ENCODE measurements at places on chromosomes 16 and 17. TPM values are rescaled to one million over a fixed set of nuclear protein-coding genes. Genes with fewer than 3 reads are reported as not detected.

DNA sequence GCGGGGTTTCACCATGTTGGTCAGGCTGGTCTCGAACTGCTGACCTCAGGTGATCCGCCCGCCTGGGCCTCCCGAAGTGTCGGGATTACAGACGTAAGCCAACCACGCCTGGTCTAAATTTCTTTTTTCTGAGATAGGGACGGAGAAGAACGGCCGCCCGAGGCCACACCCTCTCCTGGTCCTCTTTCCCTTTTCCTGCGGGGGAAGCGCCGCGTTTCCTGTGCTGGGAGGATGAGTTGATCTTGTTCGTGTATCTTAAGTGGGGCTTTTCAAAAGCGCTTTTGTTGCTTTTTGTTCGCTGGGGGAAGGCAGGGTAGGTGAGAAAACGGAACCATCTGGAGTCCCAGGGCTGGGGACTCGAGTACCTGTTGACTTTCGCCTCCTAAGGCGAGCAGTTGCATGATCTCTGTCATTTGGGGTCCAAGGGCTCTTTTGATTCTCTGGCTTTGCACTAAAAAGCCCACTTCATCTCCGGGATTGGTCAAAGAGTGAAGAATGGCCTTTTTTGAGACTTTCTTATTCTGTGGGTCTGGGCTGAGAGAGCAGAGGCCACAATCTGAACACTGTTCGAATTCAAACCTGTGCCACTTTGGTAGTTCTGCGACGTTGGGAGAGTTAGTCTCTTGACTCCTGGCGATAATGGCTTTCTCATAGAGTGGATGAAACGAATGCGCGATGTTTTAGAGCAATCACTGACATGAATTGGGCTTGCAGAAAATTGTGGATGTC lies 1.3 kb downstream of the FUS start:
- no peak for DNase-seq

Gene FZD2
- 13.9 TPM for polyA plus RNA-seq

GRCh38 chr16:17839907-17840306 lies 369.1 kb upstream of the XYLT1 start:
- DNase-seq = no peak

DNA sequence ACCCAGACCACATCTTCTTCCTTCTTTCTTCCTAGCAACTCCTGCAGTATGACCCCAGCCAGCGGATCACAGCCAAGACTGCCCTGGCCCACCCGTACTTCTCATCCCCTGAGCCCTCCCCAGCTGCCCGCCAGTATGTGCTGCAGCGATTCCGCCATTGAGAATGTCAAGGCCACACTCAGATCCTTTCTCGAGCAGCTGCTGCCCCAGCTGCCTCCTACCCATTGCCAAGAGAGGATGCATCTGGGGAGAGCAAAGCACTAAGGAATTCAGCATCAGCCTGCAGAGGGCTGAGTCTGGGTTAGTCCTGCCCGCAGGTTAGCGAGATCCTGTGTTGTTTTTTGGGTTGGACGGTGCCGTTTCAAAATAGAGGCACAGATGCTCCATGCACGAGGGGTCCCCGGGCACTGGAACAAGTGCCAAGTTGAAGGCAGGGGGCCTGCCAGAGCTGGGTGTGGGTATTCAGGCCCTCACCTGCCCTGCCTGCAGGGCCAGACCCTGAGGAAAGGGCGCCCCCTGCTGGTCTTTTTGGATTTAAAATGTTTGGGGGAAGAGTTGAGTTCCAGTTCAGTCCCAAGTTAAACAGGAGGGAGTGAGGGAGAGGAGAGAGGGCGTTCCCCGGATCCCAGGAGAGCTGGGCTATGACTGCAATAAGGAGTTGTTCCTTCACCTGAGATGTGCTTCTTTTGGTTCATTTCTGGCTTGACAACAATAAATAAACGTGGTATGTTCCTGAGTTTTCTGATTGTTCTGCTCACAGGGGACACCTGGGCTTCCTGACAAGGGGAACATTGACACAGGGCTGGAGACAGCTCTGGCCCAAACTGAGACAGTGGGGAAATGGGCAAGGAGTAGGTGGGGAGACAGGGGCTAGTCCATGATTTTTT lies 4.9 kb downstream of the CDK3 start:
- peak; percentile 73 for DNase-seq

GRCh38 chr17:66671156-66671555 lies 163.8 kb upstream of the CACNG5 start:
- no peak for DNase-seq

Gene SLC22A31
- polyA plus RNA-seq = 2.6 TPM

Measured in hindlimb muscle (tissue), 1 donor.